ENCODE measurements at places on chromosomes 1 and 21. TPM values are rescaled to one million over a fixed set of nuclear protein-coding genes. Genes with fewer than 3 reads are reported as not detected.

Gene TDRD10
- total RNA-seq: 3.3 TPM

Gene TSPAN1
- 144 TPM for total RNA-seq

DNA sequence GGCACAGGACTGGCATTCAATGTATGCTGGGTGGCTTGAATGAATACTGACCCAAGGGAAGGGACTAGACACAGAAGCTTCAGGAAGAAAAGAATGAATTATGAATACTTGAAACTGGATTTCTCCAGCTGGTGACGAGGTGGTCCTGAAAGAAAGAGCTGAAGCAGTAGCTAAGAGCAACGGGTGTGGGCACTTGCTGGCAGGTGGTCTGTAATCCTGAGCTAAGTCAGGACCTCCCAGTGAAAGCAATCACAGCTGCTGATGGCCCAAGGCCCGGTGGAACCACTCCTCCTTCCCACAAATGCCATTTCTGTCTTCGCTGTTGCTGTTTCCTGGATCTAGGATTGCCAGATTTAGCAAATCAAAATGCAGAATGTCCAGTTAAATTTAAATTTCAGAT lies 47.0 kb downstream of the NEK2 start:
- DNase-seq: no peak

DNA sequence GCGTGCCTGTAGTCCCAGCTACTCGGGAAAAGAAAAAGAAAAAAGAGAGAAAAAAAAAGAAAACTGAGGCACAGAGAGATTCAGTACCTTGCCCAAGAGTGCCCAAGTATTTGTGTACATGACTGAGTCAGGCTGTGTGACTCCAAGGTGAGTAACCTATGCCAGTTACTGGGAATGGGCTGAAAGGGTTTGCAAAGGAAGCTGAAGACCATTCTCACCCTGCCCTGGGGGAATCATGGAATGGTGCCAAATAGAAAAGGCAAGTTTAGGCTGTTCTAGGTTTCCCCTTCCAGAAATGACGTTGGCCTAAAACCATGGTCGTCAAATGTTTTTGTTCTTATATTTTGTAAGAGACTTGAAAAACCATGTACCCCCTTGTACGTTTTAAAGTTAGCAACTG lies 37.9 kb upstream of the LRIG2 start:
- no peak for DNase-seq

DNA sequence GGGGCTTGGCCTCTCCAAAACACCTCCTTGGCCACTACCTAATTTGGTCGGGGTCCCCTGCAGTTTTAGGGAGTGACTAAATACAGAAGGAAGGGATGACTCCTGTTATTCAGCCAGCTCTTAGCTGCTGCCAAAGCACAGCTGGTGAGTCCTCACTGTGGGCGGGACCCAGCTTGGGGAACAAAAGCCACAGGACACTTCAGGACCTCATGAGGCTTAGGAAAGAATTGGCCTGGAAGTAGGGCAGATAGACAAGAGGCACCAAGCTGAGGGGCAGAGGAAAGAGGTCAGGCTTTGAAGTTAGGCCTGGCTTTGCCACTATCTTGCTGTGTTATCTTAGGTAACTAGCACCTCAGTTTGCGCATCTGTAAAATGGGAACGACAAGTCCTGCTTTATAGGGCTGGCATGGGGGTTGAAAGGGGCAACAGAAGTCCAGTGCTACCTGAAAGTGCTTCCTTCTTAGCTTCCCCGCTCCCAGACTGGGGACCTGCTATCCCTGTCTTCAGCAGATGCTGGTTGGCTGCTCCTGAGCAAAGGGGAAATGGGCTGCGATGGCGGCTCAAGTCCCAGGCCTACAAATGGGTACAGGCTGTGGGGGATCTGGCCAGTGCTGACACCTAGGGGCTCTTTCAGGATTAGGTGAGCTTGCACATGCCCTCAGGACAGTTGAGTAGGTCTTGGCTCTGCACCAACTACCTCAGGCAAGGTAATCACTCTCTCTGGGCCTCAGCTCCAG lies 15.7 kb downstream of the IFI6 start:
- DNase-seq: no peak

GRCh38 chr1:8460784-8461183 lies 142.9 kb downstream of the SLC45A1 start:
- no peak for DNase-seq

GRCh38 chr1:153133743-153134142 lies 16.9 kb downstream of the SPRR2G start:
- no peak for DNase-seq

GRCh38 chr1:161838362-161838761 lies 72.2 kb downstream of the ATF6 start:
- DNase-seq: no peak

Gene TMEM82
- total RNA-seq: not detected
